ENCODE measurements at places on chromosomes 3 and 15.
A peak's percentile ranks its signal among the peaks of the same experiment; 100 is the strongest.

- no peak for DNase-seq
These were observed 34.9 kb downstream of the PIK3CB start for GRCh38 chr3:138799822-138800221.

DNA sequence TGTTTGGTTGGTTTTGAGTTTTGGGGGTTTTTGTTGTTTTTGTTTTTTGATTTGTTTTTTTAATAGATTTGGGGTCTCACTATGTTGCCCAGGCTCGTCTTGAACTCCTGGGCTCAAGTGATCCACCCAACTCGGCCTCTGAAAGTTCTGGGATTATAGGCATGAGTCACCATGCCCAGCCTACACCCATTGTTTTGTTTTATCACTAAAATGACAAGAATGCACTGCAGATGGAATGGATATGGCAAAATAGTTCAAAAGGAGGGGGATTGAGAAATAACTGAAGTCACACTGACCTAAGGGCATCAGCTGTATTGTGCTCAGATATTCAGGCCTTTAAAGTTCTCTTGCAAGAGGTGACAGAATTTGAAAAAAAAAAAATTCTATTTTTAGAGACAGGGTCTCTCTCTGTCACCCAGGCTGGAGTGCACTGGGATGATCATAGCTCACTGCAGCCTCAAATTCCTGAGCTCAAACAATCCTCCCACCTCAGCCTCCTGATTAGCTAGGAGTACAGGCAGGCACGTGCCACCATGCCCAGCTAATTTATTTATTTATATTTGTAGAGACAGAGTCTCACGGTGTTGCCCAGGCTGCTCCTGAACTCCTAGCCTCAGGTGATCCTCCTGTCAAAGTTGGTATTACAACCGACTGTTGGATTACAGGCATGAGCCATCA is 4.4 kb upstream of the RASA2 start:
- no peak for DNase-seq

GRCh38 chr3:102179326-102180177 is 255.3 kb upstream of the ZPLD1 start:
- no peak for DNase-seq

GRCh38 chr15:68578980-68579935 is at the start of gene CORO2B:
Gene CORO2B, plus strand, starts transcription at chr15:68578993. Its CDS starts 270 bp downstream, at chr15:68579263.
- no peak for DNase-seq

DNA sequence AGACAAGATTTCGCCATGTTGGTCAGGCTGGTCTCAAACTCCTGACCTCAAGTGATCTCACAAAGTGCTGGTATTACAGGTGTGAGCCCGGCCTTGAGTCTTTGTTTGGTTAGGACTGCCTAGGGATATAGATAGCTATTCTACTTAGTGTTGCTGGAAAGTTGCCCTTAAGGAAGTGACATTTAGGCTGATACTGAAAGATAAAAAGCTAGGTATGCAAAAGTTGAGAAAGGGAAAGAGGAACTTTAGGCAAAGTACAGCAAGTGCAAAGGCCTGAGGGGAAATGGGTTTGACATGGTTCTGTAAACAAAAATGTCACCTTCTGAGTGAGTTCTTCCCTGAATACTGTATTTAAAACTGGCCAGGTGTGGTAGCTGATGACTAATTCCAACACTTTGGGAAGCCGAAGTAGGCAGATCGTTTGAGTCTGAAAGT is 111.5 kb downstream of the ZNF609 start:
- no peak for DNase-seq

DNA sequence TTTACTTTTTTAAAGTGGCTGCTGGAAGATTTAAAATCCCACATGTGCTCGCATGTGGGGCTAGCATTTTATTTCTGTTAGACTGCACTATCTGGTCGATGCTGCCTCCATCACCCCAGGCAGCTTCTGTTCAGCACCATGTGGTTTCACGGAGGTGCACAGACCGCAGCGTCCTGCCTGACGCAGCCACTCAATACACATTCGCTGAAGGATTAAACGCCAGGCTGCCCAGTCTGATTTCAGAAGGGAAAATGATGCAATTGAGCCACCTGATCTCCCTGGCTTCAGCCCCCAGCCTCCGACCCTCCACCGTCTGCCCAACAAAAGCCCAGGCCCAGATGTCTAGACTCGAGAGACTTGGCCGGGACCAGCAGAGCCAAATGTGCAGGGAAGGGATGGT is 84.5 kb downstream of the MEGF11 start:
- no peak for DNase-seq

GRCh38 chr3:57545636-57546268 is 1.6 kb upstream of the DNAH12 start:
- DNase-seq, result no peak

DNA sequence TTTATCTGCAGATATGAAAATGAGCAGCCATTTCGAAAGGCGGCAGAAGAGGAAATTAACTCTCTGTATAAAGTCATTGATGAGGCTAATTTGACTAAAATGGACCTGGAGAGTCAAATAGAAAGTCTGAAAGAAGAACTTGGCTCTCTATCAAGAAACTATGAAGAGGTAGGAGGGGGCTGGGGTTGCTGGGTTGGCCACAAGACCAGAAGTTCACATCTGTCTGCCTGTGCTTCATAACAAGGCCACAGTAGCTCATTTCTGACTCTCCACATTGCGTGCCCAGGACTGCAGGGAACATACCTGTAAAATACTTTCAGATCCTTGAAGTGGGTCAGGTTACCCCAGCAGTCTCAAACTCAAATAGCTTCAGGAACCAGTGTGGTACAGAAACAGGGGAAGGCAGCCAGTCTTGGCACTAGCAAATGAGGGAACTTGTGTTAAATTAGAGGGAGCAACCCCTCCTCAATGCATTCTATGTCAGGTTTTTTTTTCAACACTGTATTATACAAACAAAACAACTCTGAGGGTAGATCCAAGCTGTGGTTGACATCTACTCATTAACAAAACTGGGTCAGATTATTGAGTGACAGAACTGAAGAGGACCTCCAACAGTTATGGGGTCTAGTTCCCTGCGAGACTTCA is 48.7 kb downstream of the BFSP2 start:
- DNase-seq, result no peak

DNA sequence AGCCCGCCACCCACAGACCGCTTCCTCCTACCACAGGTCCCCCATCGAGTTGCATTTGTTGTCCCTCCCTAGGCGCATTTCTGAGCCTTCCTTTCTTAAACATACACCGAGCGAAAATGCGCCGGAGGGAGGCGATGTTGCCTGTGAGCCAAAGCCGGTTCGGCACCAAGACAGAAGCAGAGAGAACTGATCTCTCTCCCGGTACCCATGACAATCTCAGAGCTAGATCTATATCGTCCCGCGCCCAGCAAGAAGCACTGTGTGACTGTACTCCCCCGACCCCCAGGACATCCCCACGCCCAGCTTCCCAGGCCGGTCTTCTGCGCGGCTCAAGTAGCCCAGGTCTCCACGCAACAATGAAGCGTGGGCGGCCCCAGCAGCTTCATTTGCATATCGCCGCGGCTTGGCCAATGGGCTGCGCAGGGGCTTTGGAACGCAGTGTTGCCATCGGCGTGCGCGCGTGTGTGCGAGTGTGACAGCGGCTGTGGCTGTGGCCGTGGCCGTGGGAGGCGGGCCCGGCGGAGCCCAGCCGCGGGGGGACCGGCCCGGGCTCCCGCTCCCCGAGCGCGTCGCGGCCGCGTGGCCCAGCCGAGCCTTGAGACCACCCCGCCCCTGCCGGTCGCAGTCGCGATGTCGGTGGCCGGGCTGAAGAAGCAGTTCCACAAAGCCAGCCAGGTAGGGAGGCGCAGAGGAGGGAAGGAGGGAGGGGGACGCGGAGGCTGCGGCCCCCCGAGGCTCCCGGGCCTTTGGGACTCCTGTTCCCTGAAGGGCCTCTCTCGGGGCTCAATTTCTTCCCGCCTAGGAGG is at the start of gene SH3GL3:
Gene SH3GL3, plus strand, starts transcription at position 438 of the 806 bp plus-strand sequence. Its CDS starts 193 bp downstream, at position 631.
- DNase-seq, result no peak

DNA sequence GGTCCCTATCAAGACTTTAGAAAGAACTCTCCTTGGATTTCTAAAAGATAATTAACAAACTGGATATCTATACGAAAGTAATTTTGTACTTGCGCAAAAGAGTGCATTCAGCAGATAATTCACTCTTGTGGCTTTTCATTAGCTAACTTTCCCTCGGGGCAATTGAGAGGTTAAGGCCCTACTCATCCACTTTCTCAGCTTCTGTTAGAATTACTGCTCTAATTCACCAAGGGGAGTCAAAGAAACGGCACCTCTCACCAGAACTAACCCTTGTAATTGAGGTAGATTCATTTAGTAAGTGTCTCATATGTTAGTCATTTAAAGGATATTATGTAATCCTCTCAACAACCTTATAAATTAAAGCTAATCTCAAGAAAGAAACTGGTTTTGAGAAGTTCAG is 22.5 kb upstream of the MB21D2 start:
- DNase-seq, result no peak

DNA sequence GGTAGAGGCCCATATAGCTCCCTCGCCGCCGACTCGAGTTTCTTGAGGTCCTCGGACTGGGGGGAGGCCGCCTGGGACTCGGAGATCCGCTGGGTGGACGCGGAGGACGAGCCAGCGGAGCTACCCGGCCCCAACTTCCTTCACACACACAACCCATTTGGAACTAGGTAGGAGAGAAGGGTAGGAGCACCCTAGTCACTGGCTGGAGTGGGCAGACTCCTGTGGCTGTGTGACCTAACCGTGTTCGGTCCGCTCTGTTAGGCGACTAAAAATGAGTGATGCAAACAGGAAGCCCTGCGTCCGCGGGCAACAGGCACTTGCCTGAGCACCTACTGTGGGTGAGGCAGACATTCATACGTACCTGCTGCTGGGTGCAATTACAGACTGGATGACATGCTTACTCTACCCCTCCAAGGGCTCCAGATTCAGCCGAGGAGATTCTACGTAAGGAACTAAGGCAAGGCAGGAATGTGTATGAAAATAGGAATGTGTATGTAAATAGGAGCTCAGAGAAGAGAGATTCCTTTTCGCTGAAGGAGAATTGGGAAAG is 4.6 kb upstream of the SIN3A start:
- no peak for DNase-seq

GRCh38 chr3:145911016-145911415 is 250.0 kb downstream of the PLOD2 start:
- no peak for DNase-seq

DNA sequence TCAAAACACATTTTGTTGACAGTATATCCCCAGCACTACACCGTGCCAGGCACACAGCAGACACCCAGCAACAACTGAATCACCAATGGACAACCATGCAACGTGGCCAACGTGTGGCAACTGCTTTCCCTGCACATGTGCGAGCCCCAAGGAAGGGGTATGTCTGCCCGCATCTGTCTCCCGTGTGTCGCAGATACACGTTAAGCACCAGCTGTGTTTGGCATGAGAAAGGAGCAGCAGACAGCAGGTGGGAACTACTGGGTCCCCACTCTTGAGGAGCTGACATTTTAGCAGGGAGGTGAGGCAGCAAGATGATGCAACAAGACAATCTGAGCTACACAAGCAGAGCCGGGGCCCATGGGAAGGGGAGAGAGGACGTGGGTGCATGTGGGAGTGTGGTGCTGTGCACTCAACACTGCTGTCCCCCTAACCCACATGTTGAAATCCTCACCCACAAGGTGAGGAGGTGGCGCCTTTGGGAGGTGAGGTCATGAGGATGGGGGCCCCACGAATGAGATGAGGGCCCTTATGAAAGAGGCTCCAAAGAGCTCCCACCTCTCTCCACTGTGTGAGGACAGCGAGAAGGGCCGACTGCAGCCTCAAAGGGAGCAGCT is 56.2 kb downstream of the ROPN1B start:
- no peak for DNase-seq

DNA sequence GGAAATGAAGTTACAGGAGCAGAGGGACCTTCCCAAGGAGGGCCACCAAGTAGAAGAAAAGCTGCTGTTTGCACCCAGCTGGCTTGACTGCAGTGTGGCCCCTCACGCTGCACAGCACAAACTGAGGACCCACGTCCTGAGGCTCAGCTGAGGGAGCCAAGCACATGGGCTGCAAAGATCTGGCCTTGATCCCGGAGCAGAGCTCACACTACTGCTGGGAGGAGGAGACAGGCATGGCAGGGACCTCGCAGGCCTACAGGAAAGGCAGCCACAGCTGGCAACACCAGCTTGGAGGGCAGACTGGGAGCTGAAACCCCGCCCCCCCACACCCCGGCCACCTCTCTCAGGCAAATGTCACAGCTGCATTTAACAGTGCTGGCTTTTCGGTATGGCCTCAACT is 39.7 kb downstream of the KLHL25 start:
- no peak for DNase-seq

- DNase-seq, result peak; percentile 86
These were observed 151.9 kb upstream of the ARL6 start for GRCh38 chr3:97612632-97613031.

DNA sequence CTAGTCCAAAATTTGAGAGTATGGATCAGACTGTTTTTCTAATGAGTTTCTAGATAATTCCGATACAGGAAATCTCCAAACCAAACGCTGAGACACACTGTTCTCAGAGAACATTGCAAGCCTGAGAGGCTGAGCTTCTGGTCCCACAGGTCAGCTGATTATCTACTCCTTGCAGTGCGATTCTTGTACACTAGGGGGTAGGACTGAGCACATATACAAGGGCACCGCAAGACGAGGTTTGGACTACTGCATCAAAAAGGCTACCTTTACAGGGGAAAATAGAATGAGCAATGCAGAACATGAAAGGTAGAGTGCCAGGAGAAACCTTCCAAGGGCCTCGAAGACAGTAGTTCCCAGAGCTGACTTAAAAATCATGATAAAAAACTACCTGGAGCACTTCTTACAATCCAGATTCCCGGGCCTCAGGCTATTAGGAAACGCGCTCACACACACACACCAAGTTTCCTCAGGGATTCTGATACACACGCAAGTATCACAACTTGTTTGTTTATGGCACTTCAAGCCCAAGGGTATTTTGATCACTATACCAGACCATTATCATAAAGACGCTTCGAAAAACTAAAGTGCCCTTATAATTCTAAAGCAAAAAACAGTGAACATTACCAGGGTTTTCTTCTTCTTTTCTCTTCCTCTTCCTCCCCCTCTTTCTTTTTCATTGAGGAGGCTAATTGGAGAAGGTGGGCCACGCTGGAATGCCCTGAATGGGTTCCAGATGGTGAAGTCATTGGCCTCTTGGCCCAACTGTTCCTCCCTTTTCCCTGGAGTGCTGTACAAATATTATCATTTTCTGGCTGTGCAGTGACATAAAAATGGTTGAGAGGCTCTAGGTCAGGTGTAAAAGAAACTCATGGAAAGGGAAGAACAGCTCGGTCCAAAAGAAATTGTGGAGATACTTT is 61.8 kb downstream of the SLC12A8 start:
- DNase-seq, result peak; percentile 87

GRCh38 chr15:45181491-45182285 is 6.1 kb downstream of the SHF start:
- DNase-seq, result no peak

DNA sequence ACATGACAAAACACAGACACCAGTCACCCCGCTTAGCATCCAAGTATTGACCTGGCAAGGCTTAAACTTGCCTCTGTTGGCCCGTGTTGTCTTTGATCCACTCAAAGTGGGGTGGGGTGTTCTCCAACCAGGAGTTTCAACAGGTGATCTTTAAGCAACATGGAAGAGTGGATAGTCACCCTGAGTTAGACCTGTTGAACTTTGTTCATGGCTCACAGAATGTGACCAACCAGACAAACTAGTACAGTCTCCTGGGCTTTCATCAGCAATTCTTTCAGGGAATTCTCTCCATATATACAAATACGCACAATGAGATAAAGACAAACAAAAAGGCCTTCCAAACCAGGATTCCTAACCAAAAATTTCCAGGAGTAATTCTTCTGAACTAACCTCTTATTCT is 11.9 kb downstream of the LEKR1 start:
- no peak for DNase-seq
